ENCODE measurements at places on chromosomes 7 and 10. TPM values are rescaled to one million over a fixed set of nuclear protein-coding genes. Genes with fewer than 3 reads are reported as not detected.

- no peak for DNase-seq
Observed at GRCh38 chr7:40350100-40350499, 215.3 kb downstream of the SUGCT start.

DNA sequence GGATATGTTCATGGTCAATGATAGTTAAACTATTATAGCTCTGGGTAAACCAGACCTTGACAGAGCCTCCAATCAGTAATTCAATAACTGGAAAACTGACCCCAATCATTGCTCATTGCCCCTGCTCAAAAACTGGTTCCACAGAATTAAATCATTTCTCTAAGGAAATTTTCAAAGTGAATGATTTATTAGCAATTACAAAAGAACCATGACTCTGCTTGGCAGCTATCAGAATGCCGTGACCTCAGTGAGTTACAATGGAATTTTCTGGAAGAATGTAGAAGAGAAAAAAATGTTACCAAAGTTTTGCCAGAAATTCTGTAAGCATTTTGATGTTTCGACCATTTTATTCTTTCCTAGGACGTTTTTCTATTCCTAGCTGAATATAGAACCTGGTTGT lies 106.8 kb upstream of the APBB1IP start:
- no peak for DNase-seq

DNA sequence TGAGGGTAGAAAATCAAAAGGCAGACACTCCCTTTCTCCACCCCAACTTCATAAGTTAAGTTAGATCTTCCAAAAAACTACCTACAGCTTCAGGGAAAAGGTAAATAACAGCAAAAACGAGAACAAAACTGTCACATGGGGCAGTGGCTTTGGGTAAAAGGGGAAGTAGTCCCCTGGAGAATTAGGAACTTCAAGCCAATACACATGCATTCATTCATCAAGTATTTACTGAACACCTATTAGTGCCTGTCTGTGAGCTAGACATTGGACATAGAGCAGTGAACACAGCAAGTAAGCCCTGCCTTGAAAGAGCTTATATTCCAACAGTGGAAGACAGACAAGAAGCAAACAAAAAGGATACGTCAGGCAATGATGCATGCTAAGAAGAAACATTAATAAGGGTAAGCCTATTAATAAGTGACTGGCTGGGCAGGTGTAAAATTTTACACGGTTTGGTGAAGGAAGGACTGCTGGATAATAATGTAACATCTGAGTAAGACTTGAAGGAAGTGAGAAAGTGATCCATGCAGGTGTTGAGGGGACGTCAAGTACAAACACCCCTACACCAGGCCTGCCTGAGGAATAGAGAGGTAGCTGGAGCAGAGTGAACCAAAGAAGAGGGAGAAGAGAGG lies 69.6 kb upstream of the RAPGEF5 start:
- no peak for DNase-seq

DNA sequence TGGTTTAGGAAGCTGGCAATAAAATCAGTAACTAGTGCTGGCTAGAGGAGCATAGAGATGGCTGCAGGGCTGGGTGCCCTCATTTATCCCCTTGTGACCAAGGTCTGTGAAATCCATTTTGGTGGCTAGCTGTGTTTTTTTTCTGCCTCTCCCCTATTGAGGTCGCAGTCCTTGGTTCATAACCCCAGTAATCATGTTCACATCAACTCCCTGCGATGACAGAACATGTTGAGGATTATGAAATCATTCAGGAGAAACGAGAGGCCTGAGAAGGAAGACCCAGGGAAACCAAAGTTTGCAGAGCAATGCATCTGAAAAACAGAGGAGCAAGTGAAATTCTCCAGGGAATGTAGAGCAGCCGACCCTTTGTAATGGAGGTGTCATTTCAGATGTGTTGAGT lies 126.9 kb downstream of the TACC2 start:
- DNase-seq, result no peak

DNA sequence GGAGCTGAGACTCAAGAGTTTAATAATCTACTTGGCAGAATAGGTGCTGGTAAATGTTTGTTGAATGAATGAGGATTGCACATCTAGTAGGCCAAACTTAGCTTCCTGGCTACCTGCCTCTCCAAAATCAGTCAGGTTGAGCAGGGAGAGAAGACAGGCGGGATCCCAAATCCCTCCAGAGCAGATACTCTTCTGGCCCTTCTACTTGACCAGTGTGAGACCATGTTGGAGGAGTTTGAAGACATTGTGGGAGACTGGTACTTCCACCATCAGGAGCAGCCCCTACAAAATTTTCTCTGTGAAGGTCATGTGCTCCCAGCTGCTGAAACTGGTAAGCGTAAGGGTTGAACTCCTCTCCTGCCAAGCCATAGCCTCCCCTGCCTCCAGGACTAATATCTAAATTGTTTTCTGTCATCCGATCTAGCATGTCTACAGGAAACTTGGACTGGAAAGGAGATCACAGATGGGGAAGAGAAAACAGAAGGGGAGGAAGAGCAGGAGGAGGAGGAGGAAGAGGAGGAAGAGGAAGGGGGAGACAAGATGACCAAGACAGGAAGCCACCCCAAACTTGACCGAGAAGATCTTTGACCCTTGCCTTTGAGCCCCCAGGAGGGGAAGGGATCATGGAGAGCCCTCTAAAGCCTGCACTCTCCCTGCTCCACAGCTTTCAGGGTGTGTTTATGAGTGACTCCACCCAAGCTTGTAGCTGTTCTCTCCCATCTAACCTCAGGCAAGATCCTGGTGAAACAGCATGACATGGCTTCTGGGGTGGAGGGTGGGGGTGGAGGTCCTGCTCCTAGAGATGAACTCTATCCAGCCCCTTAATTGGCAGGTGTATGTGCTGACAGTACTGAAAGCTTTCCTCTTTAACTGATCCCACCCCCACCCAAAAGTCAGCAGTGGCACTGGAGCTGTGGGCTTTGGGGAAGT lies 2.2 kb upstream of the MBLAC1 start:
- no peak for DNase-seq

DNA sequence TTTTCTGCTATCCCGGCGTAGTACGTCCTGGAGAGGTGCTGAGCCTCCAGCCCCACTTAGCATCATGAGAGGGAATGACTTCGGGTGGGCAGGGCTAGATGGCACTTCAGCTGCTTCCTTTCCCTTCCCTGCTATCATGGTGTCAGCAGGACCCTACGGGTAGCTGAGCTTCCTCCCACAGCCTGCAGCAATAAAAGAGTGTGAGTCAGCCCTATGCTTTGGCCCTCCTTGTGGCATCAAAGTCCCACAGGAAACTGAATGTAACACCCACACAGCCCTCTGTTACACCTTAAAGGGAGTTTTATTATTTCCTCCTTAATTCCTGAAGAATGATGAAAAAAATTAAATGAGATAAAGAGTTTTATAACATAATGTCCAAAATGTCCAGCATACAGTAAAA lies 458.1 kb downstream of the RPS24 start:
- DNase-seq, result no peak

- no peak for DNase-seq
Observed at GRCh38 chr10:62653254-62653653, 151.3 kb upstream of the ADO start.

The MRLN gene
- total RNA-seq, result not detected

The C1GALT1 gene
- 36.8 TPM for total RNA-seq

The MINDY4 gene
- total RNA-seq, result 0.49 TPM

The IFIT1B gene
- total RNA-seq, result not detected

The AKR1C3 gene
- total RNA-seq, result 7.4 TPM

The EBF3 gene
- total RNA-seq, result not detected

The FRMD4A gene
- 2.4 TPM for total RNA-seq

The CARD11 gene
- total RNA-seq, result 118 TPM

The HMX2 gene
- not detected for total RNA-seq

The GHITM gene
- total RNA-seq, result 77.9 TPM

The DENND2A gene
- total RNA-seq, result not detected

The ZNF789 gene
- total RNA-seq, result 15.8 TPM
